Kidney (tissue), 22 donors: ENCODE measurements at places on chromosomes 5 and 9.

DNA sequence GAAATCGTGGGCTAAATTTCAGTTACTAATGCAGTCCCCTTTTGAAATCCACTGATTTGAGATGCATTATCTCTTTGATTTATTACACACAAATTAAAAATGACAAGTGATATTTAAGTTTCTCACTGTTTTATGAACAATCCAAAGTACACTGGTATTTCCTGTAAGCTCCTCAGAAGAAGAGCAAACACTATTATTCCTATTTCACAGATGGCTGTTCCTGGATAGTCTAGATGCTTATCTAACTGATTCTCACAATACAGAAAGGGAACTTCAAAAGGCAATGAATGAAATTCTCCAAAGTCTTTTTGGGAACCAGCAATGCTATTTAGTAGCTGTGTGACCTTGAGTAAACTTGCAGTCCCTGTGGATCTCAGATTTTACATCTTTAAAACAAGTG lies 404.7 kb upstream of the DAB2 start:
- no peak for DNase-seq

DNA sequence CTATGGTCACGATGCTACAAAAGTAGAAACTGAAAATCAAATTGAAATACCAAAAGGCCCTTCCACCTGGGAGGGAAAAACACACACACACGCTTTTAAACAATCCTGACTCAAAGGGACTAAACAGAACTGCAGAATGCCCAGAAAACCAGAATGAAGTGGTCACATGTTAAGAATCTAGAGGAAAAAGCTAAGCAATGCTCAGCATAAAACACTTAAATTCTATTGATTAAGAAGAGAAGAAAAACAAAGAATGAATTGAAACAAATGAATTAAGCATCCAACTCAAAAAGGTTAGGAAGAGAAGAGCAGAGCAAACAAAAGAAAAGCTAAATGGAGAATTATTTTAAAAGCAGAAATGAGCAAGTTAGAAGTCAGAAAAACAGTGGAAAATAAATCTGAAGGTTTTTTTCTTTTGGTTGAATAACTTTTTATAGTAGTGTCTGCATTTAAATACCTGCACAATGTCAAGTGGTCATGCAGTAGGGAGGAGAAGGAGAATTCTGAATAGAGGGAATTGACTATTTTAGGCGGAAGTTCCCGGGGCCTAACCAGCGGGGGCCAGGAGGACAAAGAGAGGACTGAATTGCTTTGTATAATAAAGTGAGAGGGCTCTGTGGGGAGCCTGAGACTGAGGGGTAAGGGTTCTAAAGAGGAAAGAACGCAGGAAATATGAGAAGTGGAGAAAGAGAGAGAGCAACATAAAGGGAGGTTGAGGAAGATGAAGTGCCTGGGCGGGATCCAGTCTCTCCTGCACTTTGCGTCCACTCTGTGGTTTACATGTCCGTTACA lies 146.8 kb downstream of the ATPSCKMT start:
- DNase-seq: no peak

DNA sequence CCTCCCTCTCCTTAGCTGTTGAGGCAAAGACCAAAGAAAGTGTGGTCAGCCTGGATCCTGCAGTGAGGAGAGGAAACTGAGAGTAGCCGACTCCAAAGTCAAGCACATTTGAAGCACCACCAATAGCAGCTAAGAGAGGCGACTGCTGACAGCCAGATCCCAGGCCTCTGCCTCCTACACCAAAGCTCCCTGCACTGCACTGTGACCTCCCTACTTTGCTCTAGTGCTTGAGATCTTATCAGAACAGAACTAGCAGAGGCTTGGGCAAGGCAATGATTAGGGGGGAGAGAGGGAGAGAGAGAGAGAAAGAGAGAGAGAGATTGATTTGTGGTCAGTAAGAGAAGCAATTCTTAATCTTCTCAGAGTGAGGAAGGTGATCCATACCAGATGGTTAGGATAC lies 216.3 kb downstream of the CDK5RAP2 start:
- no peak for DNase-seq

DNA sequence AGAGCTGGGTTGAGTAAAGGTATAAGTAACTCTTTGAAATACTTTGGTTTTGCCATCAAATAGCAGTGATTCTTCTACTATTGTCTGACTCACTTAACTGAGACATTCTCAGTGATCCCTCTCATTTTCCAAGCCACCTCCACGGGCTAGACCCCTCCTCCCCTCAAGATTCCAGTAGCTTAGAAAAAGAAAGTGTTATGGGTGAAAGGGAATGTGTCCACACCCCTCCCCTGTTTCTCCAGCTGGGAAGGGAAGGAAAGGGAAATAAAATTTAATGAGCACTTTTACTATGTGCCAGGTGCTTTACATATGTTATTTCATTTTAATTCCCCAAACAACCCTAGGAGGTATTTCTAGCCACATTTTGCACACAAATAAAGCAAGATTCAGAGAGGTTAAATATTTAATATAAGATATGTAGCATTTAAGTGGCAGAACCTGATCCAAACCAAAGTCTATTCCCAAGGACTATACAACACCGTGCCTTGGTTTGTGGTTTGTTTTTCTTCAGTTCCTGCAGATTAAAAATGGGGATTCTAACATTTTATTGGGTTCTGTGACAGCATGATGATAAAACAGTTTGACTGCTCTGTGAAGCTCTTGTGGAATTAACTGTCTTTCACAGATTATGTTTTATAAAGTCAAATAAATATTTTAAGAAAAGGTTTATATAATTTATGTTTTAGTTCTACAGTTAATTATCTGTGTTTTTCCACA lies 135.9 kb downstream of the ZSWIM6 start:
- peak; percentile 27 for DNase-seq

GRCh38 chr9:109652971-109653370 lies 127.0 kb upstream of the PALM2AKAP2 start:
- DNase-seq: no peak

DNA sequence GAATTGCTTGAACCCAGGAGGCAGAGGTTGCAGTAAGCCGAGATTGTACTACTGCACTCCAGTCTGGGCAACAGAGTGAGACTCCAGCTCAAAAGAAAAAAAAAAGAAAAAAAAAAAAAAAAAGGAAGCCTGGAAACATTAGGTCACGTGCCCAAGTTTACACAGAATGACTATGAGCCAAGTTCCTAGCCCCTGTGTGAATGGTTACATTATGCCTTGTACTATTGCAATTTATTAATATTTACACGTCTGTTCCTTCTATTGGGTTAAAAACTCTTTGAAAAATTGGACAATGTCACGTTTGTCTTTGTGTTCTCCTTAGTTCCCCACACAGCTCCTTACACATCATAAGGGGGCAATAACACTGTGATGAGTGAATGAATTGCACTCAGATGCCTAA lies 33.5 kb upstream of the SLC28A3 start:
- no peak for DNase-seq

DNA sequence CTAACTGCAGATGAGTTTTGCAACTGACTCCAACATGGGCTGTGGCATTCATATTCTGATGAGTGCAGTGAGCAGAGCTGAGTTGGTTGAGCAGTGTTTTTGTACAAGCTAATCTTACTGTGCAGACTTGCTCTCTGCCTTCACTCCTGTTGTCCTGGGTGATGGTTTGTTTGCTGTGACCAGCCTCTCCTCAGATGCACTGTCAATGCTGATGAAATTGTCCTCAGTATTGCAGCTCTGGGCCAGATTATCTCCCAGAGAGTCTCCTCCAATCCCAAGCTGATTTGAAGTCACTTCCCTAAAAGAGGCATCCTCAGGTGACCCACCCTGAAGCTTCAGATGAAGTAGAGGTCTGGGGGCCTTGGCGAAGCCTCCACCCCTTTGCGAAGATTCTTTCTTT lies 581.8 kb downstream of the ACTL7B start:
- no peak for DNase-seq

GRCh38 chr5:95358848-95359247 lies 32.3 kb upstream of the FAM81B start:
- DNase-seq: no peak

DNA sequence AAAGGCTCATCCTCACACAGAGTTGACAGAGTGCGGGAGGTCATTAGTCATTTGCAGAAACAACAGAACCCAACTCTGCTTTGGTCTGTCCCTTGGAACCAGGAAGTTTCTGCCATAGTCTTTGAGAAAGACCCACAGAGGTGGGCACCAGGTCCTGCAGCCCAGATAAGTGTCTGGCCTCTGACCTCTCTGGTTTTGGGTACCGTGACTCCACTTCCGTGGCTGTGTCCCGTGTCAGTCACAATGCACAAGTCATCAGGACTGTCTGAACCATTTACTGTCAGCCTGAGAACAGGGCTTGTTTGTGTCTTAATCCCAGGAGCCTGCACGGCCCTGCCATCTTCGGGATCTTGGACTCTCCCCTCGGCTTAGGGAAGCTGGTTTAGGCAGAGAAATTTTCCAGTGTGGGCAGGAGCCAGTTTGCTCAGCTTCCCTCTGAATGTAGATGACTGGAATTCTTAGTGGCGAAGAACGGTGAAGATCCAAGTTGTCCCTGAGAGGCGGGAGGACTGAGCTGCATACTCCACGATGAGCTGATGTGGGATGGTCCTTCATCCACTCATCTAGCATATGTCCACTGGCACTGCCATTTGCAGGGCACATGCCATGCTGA lies 11.9 kb downstream of the GSN start:
- no peak for DNase-seq

GRCh38 chr9:14344941-14345353 lies 31.0 kb upstream of the NFIB start:
- DNase-seq: no peak

DNA sequence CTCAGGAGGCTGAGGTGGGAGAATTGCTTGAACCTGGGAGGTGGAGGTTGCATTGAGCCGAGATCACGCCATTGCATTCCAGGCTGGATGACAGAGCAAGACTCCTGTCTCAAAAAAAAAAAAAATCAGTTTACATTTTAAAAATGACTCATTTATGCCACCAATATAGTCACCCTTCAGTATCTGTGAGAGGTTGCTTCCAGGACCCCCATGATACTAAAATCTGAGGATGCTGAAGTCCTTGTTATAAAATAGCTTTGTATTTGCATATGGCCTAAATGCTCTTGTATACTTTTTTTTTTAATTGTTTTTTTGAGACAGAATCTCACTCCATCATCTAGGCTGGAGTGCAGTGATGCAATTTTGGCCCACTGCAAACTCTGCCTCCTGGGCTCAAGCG lies 5.8 kb downstream of the OCLN start:
- no peak for DNase-seq

DNA sequence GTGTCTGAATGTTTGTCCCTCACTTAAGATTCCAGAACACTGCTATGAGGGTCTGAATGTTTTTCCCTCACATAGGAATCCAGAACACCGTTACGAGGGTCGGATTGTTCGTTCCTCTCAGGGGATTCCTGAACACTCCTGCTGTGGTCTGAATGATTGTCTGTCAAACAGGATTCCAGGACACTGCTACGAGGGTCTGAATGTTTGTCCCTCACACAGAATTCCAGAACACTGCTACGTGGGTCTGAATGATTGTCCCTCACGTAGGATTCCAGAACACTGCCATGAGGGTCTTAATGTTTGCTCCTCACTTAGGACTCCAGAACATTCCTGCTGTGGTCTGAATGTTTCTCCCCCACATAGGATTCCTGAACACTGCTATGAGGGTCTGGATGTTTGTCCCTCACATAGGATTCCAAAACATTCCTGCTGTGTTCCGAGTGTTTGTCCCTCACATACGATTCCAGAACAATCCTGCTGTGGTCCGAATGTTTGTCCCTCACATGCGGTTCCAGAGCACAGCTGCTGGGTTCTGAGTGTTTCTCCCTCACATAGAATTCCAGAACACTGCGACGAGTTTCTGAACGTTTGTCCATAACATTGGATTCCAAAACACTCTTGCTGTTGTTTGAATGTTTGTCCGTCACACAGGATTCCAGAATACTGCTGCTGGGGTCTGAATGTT lies 199.5 kb downstream of the FOXD4L6 start:
- no peak for DNase-seq

GRCh38 chr5:146947181-146947941 lies 68.8 kb upstream of the PPP2R2B start:
- DNase-seq: no peak

DNA sequence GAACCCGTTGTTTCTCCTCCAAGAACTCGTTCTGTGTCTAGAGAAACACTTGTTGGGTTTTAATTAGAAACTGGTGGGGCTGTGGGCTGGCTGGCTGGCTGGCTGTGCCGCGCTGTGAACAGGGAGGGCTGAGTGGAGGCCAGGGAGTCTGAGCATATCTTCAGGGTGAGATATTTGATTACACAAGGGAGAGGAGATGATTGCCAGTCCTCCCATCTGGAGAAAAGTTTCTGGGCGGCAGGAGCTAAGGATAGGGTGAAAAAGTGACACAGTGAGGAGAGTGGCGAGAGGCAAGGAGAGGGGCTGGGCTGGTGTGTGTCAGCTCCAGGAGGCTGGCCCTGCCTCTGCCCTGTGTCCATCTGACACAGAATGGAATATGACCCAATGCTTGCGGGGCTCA lies 63.0 kb downstream of the GDNF start:
- no peak for DNase-seq

DNA sequence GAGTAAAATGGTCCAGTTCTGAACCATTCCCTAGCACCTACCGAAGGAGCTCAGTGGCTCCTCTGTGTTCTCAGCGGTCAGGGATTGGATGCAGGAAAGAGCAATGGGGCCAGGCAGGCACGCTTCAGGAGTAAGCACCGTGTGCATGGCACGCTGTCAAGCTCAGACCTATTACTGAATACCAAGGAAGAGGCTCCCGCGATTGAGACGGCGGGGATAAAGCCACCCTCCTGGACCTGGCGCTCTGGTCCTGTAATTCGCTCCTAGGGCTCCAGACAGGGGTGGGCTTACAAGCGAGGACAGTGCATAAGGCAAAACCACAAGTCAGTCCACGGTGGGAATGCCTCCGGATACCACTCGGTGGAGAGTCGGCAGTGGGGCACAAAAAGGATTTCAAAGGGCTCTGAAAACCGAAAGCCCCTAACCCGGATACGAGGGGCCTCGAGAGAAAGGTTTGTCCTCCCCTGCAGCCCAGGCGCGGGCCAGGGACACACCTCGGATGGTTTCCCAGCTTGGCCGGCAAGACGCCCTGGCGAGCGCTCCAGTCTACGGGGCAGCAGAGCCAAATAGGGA lies 988 bp downstream of the OXCT1 start:
- DNase-seq: peak; percentile 65

GRCh38 chr9:129548571-129549135 lies 72.2 kb downstream of the C9orf50 start:
- peak; percentile 90 for DNase-seq

DNA sequence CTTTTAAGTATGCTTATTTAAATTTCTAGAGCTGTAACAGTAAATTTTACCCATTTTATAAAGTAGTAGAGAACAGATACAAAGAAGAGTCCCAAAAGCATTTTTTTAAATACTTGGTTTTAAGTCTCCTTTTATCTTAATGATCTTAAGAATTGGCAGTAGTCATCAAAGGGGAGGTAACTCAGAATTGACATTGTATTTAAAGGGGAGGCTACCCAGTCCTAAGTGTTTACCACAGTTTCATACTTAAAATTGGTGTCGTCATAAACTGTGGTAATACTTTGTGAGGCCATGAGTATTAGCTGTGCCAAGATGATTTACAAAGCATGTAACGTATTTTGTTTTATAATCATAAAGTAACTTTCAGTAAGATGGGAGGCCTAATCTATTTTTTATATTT lies 14.8 kb downstream of the SLC25A46 start:
- no peak for DNase-seq

GRCh38 chr9:122262073-122262472 lies 2.6 kb downstream of the RBM18 start:
- no peak for DNase-seq
